Glutamatergic neuron (in vitro differentiated cells): ENCODE measurements at places on chromosomes 5 and 9. TPM values are rescaled to one million over a fixed set of nuclear protein-coding genes. Genes with fewer than 3 reads are reported as not detected.

DNA sequence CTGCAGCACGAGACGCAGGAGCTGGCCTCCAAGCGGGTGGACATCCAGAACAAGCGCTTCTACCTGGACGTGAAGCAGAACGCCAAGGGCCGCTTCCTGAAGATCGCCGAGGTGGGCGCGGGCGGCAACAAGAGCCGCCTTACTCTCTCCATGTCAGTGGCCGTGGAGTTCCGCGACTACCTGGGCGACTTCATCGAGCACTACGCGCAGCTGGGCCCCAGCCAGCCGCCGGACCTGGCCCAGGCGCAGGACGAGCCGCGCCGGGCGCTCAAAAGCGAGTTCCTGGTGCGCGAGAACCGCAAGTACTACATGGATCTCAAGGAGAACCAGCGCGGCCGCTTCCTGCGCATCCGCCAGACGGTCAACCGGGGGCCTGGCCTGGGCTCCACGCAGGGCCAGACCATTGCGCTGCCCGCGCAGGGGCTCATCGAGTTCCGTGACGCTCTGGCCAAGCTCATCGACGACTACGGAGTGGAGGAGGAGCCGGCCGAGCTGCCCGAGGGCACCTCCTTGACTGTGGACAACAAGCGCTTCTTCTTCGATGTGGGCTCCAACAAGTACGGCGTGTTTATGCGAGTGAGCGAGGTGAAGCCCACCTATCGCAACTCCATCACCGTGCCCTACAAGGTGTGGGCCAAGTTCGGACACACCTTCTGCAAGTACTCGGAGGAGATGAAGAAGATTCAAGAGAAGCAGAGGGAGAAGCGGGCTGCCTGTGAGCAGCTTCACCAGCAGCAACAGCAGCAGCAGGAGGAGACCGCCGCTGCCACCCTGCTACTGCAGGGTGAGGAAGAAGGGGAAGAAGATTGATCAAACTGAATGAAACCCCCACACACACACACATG, 654 bp downstream of the PURA start:
- H3K36me3 ChIP-seq, result no peaks in the 10 kb centered on the region
- DNase-seq, result peak; percentile 68
- peak overlapping the region; percentile 90 for H3K4me3 ChIP-seq

DNA sequence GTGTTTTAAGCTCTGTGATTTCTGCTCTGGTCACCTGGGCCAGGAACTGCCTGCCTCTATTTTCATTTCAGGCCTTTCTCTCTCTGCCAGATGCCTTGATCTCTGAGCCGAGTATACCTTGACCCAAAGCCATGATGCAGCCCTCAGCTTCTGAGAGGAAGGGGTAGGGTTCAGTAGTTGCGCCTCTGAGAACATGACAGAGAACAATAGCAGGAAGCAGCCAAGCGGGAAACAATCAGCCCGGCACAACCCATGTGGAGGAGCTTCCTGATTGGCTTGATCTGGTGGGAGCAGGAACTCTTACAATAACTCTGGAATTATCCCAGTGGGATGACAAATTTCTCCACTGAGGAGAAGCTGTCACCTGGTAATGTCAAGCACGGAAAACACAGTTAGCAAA, 127.4 kb downstream of the PALM2AKAP2 start:
- H3K4me1 ChIP-seq, result peaks cover 18% of the 10 kb centered on the region
- no peaks in the 10 kb centered on the region for H3K36me3 ChIP-seq
- DNase-seq, result no peak
- no peak overlapping the region for H3K27ac ChIP-seq
- no peak overlapping the region for H3K4me3 ChIP-seq

DNA sequence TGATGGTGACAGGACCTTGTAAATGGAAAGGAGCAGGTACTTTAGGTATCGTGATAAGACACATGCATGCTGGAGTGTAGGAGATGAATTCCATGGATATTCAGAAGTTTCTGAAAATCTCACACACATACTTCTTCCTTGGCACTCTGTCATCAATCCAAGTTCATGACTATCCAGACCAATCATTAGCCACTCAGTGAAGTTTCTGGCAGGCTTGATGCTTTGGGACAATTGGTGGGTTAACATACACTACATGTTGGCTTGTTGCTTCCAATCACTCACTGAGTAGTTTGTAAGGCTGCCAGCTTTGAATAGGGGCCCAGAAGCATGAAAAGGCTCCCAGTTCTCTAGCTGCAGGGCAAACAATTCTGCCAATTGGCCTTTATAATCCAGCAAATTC, 147.6 kb downstream of the CEMIP2 start:
- H3K4me1 ChIP-seq, result no peaks in the 10 kb centered on the region
- no peak overlapping the region for H3K27ac ChIP-seq
- DNase-seq, result no peak
- H3K27me3 ChIP-seq, result no peaks in the 10 kb centered on the region
- peaks cover 4% of the 10 kb centered on the region for H3K36me3 ChIP-seq

DNA sequence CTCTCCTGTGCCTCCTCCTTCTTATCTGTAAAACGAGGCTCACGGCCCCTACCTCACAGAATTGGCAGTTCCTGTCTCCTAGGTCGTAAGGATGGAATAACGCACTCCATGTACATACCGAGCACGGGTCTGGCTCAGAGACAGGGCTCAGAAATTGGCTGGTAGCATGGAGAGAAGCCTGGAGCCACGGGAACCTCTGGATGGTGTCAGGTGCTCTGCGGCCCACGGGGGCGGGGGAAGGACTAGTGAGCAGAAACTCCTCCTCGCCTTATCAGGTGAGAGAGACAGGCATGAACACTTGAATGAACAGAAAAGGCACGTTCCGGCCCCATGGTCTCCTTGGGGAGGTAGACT, 15.4 kb upstream of the C5orf47 start:
- H3K27me3 ChIP-seq, result peaks cover 5% of the 10 kb centered on the region
- no peak for DNase-seq
- no peaks in the 10 kb centered on the region for H3K36me3 ChIP-seq
- peaks cover 37% of the 10 kb centered on the region for H3K4me1 ChIP-seq
- H3K4me3 ChIP-seq, result peak overlapping the region; percentile 88
- H3K27ac ChIP-seq, result no peak overlapping the region

DNA sequence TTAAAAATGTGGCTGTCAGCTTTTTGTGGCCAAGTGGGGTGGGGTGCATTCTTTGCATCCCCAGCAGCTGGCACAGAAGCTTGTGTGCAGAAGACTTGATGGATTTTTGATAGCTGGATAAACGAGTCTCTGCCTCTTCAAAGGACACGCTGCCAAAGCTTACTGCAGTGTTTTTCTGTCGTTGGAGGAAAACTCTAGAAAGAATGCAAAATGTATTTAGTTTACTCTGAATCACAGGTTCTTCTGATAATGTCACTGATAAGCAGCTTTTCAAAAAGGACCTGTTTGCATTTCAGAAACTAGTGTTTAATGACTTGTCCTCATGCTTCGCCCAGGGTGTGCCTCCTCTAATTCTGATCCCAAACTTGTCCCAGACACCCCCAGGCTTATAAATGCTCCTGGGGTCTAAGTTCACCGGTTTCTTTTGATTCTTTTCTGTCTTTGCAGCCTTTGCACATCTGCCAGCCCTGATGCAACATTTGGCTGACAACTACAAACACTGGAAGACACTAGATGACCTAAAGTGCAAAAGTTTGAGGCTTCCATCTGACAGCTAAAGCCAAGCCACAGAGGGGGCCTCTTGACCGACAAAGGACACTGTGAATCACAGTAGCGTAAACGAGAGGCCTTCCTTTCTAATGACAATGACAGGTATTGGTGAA, 66.0 kb downstream of the WDR41 start:
- DNase-seq, result no peak
- H3K4me3 ChIP-seq, result no peak overlapping the region
- H3K27ac ChIP-seq, result no peak overlapping the region
- H3K4me1 ChIP-seq, result peaks cover 10% of the 10 kb centered on the region

- no peak overlapping the region for H3K27ac ChIP-seq
- H3K4me3 ChIP-seq, result no peak overlapping the region
- no peak for DNase-seq
- peaks cover 16% of the 10 kb centered on the region for H3K4me1 ChIP-seq
- peaks cover 15% of the 10 kb centered on the region for H3K27me3 ChIP-seq
- peaks cover 9% of the 10 kb centered on the region for H3K36me3 ChIP-seq
Measured at GRCh38 chr9:125412166-125412565, 150.5 kb downstream of the GAPVD1 start.

DNA sequence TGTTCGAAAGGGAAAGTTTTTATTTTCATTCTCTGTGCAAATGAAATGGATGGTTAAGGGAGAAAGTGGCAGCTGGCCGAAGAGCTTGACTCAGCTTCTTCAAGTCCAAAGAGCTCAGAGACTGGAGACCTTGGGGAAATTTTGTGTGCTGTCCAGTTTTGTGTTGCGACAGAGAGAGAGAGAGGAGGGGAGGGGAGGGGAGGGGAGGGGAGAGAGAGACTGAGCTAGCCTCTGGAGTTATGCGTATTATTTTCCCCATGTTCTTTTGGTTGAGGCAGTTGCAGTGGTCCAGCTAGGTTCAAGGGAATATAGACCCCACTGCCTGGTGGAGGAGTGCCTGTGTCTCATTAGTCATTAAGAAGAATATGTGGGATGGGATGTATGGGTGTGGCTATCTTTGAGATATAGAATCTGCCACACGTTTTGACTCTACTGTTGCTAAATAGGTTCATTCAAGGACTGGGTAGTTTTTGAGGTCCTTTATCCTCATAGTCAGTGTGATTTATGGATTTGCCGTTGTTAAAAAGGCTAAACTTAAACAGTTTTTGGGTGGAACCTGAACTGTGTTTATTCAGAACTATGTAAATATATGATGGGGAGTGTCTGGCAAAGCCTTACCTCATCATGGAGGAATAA, 69.7 kb downstream of the ARHGAP26 start:
- peaks cover 2% of the 10 kb centered on the region for H3K4me1 ChIP-seq
- no peaks in the 10 kb centered on the region for H3K36me3 ChIP-seq
- no peak for DNase-seq
- H3K27me3 ChIP-seq, result no peaks in the 10 kb centered on the region

DNA sequence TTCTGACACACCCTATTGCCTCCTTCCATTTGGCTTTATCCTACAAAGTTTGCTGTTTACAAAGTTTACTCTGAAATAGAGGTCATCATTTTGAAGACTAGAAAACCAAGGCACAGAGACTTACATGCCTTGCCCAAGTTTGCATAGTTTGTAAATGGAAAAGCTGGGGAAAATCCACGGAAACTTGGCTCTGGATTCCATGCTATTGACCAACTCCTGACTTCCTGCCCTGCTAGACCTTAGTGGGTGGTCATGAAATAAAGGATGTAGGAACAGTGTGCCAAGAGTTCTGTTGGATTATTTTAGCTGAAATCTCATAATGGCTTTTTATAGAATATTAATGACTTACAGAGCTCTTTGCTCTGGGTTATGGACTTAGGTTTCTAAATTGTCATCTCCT, 69.5 kb downstream of the GRIA1 start:
- H3K4me1 ChIP-seq, result no peaks in the 10 kb centered on the region
- H3K4me3 ChIP-seq, result no peak overlapping the region
- H3K27ac ChIP-seq, result no peak overlapping the region

The CCL19 gene
- not detected for total RNA-seq
